Regular cardiac myocyte (primary cell): ENCODE measurements at places on chromosomes 2 and 18. TPM values are rescaled to one million over a fixed set of nuclear protein-coding genes. Genes with fewer than 3 reads are reported as not detected.

GNAL gene
- under 0.01 and 0.28 TPM in 2 replicates for total RNA-seq

CCT7 gene
- total RNA-seq, result 304 and 651 TPM in 2 replicates

ABCG8 gene
- total RNA-seq, result not detected in 2 replicates

RESP18 gene
- not detected in 2 replicates for total RNA-seq

ME2 gene
- total RNA-seq, result 47.1 and 64.6 TPM in 2 replicates

DHRS9 gene
- total RNA-seq, result under 0.01 and 0.19 TPM in 2 replicates

MROH2A gene
- not detected in 2 replicates for total RNA-seq

GCKR gene
- 1.1 and 1.9 TPM in 2 replicates for total RNA-seq

COBLL1 gene
- 7.7 and 20.9 TPM in 2 replicates for total RNA-seq

APCDD1 gene
- total RNA-seq, result 0.19 TPM in 1 of 2 replicates, not detected in the other

FEV gene
- total RNA-seq, result not detected in 2 replicates

GCG gene
- not detected in 2 replicates for total RNA-seq

STARD6 gene
- total RNA-seq, result 0.28 TPM in 1 of 2 replicates, not detected in the other

CDH19 gene
- 1.3 and 2.0 TPM in 2 replicates for total RNA-seq

ACKR3 gene
- total RNA-seq, result 0.58 and 5.4 TPM in 2 replicates

CD302 gene
- 1.9 and 5.4 TPM in 2 replicates for total RNA-seq

ITSN2 gene
- 24.2 and 30.2 TPM in 2 replicates for total RNA-seq

TXNL1 gene
- total RNA-seq, result 35.0 and 64.6 TPM in 2 replicates

SH3BP4 gene
- total RNA-seq, result 36.4 and 50.2 TPM in 2 replicates

RAB6C gene
- under 0.01 TPM in 1 of 2 replicates, not detected in the other for total RNA-seq

AFF3 gene
- total RNA-seq, result 2.0 and 2.9 TPM in 2 replicates

TGFA gene
- 0.56 and 3.1 TPM in 2 replicates for total RNA-seq

METAP1D gene
- 5.4 and 6.2 TPM in 2 replicates for total RNA-seq

TUBB6 gene
- 680 and 1,374 TPM in 2 replicates for total RNA-seq

CCT4 gene
- 167 and 269 TPM in 2 replicates for total RNA-seq

CD207 gene
- not detected in 2 replicates for total RNA-seq

RAPGEF4 gene
- total RNA-seq, result 0.77 and 9.6 TPM in 2 replicates
